Left lung (tissue), 14 donors: ENCODE measurements at places on chromosomes 6 and 20.

DNA sequence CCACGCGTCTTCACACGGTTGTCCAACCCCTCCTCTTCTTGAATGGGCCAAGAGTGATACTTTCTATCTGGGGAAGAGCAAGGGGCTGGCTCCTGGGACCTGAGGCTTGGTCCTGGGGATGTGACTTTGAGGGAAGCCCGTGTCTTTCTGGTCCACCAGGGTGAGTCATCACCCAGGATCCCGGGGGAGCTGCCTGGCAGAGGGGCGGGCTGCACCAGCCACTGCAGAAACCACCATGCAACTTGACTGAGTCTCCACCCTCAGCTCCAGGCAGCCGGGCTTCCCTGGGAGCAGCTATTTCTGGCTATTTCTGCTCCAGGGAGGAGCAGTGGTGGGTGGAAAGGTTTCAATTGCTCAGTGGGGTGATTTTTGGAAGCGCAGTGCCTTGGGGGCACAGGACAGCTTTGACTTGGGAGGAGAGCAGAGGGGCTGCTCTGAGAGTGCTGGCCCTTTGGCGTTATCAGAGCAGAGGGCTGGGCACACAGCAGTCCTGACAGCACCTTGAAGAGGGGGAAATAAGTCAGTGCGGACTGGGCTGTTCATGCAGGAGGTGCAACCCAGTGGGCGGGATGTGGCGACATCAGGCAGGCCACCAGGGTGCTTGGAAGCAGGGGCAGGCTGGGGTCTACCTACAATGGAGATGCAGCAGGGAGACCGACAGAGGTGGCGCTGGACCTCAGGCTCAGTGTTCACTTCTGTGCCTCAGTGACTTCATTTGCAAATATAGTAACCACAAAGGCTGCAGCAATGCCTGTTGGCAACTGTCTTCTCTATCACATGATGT, 45.1 kb upstream of the FAM83D start:
- no peak for DNase-seq

DNA sequence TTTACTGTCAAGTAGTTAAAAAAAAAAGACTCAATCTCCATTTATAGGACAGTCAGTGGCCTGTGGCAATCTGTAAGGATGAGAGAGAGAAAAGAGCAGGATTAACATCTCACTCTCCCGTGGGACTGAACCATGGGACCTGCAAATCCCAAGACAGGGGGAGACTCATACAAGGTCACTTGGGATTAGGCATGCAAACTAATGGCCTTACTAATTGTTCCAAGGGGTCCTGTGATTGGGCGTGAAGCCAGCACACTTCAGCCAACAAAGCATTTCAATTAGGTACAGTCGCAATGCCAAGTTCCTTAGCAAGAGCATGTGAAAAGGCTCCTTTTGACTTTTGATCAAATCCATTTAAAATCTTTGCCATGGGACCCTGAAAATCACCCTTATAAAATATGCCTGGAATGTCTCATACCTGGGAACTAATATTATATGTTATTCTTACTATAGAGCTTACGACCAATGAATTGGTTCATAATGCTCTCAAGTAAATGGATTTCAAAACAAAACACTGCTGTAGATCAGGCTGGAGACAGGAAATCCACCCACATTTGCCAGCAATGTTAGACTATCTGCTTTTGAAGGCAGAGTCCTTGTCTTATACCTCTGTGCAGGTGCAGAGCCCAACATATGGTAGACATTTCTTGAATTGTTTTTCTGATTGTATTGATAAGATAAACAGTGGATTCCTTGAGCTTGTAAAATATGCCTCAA, 412.5 kb downstream of the GJA1 start:
- no peak for DNase-seq

DNA sequence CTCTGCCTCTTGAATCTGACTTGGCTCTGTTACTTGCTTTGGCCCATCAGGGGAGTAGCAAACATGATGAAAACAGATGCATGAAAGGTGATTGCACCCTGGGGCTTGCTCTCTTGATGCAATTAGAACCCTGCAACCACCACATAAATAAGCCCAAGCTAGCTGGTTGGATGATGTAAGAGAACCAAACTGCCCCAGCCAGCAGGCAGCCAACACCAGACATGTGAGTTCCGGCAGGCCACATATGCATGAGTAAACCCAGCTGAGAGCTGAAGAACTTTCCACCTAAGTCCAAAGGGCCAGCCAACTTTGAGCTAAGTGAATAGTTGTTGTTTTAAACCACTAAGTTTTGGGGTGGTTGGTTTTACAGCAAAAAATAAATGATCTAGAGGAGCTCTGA, 268.4 kb downstream of the FARS2 start:
- DNase-seq, result no peak

GRCh38 chr6:310671-311070, 18.4 kb downstream of the DUSP22 start:
- no peak for DNase-seq

GRCh38 chr6:127893541-127893940, 7.3 kb downstream of the THEMIS start:
- DNase-seq, result no peak

GRCh38 chr6:159172091-159172491, 2.9 kb downstream of the FNDC1 start:
- DNase-seq, result no peak

DNA sequence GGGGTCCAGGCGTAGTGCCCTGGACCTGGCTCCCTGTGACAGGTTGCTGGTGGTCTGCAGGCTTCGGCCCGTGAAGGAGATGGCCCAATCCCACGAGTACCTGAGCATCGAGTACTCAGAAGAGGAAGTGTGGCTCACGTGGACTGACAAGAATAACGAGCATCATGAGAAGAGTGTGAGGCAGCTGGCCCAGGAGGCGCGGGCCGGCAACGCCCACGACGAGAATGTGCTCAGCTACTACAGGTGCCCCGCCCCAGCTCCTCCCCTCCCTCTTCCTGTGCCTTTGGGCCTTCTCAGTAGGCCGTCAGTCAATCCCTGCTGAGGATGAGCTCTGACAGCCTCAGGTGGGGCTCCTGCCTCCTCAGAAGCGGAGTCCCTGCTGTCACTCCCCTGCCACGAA, 42.6 kb downstream of the UQCC2 start:
- DNase-seq, result no peak

GRCh38 chr6:121430514-121431460, 4.7 kb upstream of the GJA1 start:
- peak; percentile 42 for DNase-seq

GRCh38 chr6:142013875-142014495, 118.7 kb upstream of the GJE1 start:
- DNase-seq, result no peak

GRCh38 chr6:9708600-9708999, 706.3 kb downstream of the TFAP2A start:
- no peak for DNase-seq

- no peak for DNase-seq
Observed at GRCh38 chr20:10876558-10876957, 202.8 kb upstream of the JAG1 start.

- DNase-seq, result no peak
Observed at GRCh38 chr6:163162007-163162873, 252.3 kb upstream of the QKI start.

DNA sequence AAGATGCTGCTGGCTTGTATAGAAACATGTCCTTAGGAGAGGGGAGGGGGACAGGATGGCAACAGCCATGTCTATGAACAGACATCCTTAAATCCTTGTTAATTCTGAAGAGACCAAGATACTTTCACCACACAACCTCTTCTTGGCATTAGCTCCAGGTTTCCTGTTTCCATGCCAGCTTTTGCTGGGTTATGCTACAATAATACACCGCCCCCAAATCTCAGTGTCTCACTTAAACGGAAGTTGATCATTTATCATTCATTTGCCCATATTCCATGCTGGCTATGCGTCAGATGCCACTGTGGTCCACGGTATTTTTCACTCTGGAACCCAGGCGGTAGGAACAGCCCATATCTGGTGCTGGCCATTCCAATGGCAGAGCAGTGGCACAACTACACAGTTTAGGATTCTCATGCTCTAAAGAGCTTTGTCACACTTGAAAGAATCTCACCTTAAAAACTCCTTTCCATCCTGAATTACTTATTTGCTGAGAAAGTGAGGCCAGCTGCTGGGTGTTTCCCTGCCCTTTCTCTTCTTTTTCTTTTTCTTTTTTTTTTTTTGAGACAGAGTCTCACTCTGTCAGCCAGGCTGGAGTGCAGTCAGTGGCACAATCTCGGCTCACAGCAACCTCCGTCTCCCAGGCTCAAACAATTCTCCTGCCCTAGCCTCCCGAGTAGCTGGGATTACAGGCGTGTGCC, 3.7 kb upstream of the RNASET2 start:
- no peak for DNase-seq

- no peak for DNase-seq
Observed at GRCh38 chr6:94548201-94548600, 1029.1 kb upstream of the MANEA start.

DNA sequence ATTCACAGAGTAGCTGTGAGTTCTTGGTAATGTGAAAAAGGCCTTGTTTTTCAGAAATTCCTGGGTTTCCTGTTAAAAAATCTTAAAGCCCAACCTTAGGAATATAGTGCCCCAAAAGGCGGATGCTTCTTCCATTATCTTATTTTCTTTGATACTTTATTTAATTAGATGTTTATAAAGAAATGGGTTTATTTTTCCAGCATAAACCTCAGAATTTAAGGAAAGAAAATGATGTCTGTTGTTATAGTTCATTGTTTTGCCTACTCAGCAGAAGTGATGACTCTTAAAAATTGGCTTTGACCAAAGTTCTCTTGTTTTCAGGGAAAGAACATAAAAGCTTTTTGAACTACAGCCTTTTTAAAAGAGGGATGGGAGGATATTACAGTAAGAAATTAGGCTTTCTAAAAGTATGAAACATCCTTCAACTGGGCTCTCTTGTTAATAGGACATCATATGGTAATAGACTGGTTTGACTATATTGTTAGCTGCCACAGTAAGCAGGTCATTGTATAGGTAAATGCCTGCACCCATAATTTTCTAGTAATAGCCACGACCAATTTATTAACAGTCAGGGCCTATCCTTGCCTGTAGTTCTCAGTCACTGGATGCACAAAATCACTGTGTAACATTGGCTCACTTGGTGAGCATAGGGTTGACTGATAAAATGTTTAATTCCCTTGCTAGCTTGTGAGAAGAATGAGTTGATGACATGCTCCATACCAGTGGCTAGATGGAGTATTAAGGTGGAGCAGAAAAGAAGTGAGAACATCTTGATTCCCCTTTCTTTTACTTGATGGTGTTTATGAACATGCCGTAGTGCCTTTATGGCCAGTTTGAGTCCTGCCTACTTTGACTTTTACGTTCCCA, 5.2 kb downstream of the SRSF6 start:
- no peak for DNase-seq

DNA sequence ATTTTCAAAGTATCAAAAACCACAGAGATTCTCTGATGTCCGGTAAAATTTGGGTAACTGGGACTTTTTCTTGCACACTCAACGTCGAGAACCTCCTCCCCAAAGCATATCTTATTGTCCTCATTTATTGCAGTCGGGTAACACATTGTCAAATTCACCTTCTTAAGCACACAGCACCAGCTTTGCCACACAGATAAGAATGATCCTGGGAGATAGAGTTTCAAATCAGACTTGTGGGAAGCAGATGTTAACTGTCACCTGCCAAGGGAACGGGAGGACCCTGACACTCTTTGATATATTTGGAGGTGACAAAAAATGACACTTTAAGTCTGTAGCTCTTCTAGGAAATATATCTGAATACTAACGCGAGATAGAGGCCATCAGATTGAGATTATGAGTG, 282.1 kb upstream of the BMP2 start:
- no peak for DNase-seq
